ENCODE measurements at places on chromosomes 11 and 22.

- no peak for DNase-seq
These were observed 2352.8 kb upstream of the RAG2 start for GRCh38 chr11:38950867-38951266.

DNA sequence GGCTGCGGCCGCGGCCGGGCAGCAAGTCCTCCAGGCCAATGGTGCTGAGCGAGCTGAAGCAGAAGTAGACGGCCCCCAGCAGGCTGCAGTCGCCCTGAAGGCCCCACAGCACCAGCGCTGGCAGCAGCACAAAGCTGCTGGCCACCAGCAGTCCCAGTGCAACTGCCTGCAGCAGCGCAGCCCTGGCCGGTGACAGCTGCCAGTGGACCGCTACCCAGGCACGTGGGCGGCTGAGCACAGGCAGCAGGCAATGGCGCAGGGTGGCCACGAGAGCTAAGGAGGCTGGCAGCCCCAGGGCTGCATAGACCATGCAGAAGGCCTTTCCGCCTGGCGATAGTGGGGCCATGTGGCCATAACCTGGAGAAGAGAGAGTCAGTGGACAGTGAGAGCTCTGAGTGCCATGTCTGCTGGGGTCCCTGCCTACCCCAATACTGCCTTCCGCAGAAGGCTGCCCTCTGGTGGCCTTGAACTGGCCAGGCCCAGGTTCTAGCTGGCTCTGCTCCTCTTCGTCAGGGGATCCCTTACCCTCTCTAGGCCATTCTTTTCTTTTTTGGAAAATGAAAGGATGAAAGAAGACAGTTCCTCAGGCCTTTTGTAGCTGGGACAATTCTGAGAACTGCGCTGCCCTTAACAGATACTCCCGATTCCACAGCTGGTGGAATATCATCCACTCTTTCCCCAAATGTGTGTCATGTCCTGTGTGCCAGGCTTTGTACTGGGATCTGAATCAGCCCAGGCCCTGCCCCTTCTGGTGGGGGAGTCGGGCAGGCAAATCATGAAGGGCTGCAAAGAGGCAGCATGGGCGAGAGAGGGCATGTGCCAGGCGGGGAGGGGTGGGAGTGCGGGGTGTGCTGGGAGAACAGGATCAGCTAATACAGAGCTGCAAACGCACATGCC is 1.8 kb downstream of the KCNK7 start:
- no peak for DNase-seq

DNA sequence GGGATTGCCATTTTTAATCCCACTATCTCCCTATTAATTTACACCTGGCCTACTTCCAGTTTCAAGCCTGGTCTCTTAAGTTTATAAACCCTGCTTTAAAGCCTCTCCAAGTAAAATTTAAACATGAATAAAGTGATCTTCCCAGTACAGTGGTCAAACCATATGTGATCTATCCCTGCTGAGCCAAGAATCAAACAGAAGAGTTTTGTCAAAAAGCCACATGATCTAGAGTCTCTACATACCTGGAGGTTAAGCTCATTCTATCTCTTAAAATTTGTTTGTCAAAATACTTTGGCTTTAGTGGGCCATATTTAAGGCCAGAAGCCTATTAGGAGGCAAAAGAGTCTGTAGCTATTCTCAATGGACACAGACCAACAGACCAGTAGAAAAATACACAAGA is 42.9 kb upstream of the DDI1 start:
- DNase-seq = no peak

GRCh38 chr11:18294862-18295261 is 27.1 kb downstream of the HPS5 start:
- no peak for DNase-seq

GRCh38 chr11:59918480-59918879 is 19.8 kb upstream of the OOSP1 start:
- no peak for DNase-seq

- peak; percentile 16 for DNase-seq
These were observed 30.3 kb upstream of the ASPHD2 start for GRCh38 chr22:26398741-26399153.

DNA sequence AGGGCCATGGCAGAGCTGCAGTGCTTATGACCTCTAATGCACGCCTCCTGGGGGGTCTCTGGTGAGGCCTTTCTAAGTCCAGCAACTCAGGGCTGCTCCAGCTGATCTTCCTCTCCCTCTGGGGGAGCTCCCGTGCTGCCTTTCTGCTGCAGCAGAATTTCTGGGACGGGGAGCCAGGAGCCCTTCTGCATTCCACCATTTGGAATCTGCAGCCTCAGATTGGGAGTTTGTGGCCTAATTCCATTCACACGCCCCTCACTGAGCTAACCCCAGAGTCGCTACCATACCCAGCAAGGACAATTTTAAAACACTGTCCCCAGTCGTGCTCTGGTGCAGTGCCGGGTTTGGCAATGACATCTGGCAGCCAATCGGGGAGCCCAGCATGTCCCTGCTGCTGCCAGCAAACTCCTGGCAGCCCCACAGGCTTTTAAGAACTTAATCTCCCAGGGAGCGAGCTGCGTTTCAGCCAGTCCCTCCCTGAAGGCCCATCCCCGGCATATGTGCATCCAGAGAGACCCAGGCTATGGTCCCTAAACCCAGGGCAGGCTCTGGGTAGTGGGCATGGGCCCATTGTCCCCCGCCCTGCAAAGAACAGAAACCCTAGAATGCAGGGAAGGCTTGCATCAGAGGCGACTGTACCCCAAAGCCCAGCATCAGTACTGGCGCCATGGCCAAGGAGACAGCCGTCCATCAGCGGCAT is 4.7 kb downstream of the SHANK2 start:
- peak; percentile 53 for DNase-seq

GRCh38 chr11:95984072-95984471 is 60.2 kb upstream of the MTMR2 start:
- no peak for DNase-seq

DNA sequence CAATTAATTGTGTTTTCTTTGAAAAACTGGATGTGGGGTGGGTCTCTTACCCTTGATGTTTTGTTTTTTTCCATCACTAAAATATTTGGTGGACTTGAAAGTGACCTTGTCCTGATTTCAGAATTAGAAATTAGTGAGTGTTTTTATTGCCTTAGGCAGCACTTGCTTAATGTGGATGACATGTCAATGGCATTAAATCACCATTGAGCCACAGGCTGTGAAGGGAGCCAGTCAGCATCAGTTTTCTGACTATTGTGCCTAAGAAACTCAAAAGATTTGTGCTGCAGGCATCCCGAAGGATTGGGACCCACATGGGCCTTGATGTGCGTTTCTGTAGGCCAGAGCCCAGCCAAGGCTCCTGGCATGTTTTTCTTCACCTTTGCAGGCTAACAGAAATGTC is 53.8 kb downstream of the SWAP70 start:
- no peak for DNase-seq

GRCh38 chr11:69200331-69201065 is 44.8 kb downstream of the SMIM38 start:
- DNase-seq = peak; percentile 48

Data from left ventricle myocardium inferior (tissue), 1 donor.